ENCODE measurements at places on chromosomes 4 and X.

- DNase-seq: no peak
Observed at GRCh38 chr4:135050086-135050717, 848.6 kb upstream of the PABPC4L start.

GRCh38 chr4:8267077-8267476 is 2.5 kb upstream of the HTRA3 start:
- DNase-seq: no peak

GRCh38 chr4:84750260-84750959 is 167.5 kb downstream of the CDS1 start:
- peak; percentile 45 for DNase-seq

DNA sequence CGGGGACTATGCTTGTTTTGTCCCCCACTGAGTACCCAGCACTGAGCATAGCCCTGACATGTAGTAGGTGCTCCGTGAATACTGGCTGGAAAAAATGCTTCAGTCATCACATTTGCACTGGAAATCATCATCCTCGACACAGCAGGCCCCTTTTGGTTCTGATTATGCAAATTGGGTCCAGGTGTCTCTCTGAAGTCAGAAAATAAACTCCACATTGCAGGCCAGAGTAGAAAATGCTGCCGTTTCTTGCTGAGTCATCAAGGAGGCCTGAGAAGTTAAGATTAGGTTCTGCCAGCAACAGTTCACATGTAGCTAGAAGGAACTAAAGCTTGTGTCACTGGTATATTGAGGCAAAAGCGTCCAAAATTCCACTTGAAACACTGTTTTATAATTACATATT is 15.0 kb upstream of the STK32B start:
- peak; percentile 48 for DNase-seq

DNA sequence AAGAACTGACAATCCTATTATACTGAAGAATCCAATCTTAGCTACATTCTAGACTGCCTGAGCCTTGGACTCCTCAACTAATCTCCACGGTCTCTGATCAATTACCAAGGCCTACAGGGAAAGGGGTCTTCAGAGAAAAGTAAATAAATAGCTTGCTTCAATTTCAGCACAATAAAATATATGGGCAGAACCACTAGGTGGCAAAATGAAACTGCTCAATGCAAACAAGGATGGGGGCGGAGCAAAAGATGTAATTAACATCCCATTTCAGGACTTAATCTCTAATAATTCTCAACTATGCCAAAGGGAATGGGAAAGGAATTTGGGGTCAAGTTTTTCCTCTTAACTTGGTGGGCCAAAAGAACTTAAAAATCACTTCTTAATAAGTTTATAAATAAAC is 78.4 kb upstream of the MAP3K15 start:
- peak; percentile 44 for DNase-seq

GRCh38 chr4:83272900-83273299 is 11.7 kb downstream of the COQ2 start:
- no peak for DNase-seq

DNA sequence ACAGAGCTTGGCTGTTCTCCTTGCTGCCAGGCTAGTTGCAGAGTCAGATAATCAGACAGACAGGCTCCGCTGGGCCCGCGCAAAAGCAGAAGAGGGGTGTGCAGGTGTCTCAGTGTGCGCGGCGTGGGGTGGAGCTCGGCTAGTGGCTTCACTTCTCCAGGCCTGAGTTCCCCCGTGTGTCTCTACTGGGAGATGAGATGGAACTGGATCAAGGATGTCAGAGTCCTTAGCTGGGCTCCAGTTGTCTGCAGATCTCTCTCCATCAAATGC is 21.1 kb downstream of the HTRA3 start:
- DNase-seq: no peak

GRCh38 chrX:47878198-47878597 is 41.5 kb downstream of the ZNF81 start:
- DNase-seq: no peak

GRCh38 chrX:37599729-37600128 is 28.3 kb downstream of the LANCL3 start:
- no peak for DNase-seq

DNA sequence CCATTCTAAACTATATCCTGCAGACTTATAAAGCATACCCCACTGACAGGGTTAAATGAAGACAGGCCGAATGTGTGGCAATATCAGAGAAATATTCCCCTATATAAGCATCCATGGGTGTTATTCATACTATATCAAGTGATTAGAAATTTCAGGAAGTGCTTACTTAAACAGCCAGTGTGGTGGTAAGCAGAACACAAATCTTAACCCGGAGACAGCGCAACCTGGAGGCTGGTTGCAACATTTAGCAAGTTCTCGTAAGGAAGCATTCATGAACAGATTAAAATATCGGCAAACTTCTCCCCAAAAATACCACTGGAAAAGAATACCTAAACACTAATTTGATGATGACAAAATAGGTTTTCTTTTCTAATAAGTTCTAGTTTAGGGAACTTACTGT is 261.2 kb downstream of the CBLL2 start:
- no peak for DNase-seq

GRCh38 chrX:9598344-9598743 is 133.5 kb downstream of the TBL1X start:
- DNase-seq: no peak

DNA sequence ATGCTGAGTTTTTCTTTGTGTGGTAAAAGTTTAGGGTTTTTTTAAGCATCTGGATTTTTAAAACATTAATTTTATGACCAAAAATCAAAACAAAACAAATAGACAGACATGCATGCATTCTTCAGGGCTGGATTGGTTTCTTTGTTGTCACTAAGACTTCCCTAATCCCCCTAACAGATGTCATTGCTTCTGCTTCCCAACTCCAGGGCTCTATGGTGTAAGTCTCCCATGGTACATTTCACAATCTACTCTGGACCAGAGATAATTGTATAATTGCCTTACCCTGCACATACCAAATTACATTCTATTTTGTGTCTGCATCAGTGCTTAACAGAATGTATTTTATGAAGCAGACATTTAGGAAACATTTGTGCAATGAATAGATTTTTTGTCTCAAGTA is 529.1 kb upstream of the SMIM31 start:
- DNase-seq: peak; percentile 39

DNA sequence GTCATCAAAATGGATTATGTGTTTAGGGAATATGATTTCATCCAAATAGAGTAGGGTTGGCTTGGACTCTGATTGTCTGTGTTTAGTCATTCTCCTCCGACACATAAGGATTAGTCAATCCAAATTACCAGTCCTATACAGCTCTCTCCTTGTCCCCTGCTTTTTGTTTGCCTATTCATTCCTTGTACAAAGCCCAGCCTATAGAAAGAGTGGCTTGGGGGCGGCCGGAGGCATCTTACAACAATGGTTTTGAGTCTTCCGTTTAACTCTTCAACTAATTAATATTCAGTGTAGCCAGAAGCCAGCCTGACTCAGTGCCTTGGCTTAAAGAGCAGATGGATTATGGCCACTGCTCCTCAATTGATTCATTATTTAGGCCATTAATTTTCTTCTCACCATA is 796.6 kb upstream of the POU3F4 start:
- DNase-seq: no peak

DNA sequence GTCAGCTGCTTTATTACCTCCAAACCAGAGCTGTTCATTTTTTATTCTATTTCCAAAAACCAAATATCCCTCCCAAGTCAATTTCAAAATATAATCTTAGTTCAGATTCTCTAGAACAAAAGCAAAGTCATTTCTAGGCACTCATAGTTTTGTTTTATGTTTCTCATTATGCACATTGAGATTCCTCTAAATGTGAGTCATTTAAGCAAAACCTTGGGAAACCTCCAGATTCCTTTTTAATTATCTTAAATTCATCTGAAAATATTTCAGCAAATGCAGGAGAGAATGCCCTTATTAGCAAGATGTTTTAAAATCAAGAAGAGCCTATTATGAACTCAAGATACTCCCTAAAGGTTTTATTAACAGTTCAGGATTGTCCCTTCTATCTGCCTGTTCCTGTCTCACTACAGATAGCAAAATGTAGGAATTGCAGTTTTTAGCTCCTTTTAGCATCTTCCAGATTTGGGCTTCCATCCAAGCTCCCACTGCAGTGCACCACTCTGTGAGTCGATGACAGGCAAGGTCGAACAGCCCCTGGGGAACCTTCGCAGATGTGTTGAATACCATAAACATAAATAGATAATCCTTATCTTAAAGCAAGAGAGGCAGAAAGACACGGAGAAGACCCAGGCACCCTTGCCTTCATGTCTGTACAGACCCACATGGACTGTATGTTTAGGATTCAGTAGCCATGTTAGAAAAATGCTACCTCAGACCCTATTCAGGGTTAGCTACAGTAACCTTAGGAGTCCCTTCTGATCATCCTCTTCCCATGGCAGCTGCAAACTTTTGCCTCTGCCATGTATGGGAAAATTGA is 11.3 kb upstream of the SLC9A7 start:
- no peak for DNase-seq

DNA sequence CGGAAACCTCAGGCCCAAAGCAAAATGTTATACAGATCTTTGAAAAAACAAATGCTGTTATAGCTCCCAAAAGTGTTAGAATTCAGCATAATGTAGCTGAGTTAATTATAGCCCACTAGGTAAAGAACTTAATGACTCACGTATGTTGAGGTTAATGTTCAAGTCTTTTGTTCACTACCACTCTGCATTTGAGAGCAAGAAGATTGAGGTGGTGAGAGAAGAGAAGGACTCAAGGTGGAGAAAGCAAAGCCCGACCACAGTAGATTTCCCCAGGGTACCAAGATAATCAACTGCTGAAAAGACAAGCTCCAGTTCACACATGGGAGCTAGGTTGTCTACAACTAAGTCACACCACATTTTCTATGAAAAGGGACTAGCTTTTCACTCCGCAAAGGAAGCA is 480.2 kb downstream of the DTHD1 start:
- no peak for DNase-seq

GRCh38 chr4:3366893-3367775 is 74.3 kb downstream of the RGS12 start:
- no peak for DNase-seq

GRCh38 chr4:109691411-109691920 is 11.8 kb downstream of the CASP6 start:
- no peak for DNase-seq

DNA sequence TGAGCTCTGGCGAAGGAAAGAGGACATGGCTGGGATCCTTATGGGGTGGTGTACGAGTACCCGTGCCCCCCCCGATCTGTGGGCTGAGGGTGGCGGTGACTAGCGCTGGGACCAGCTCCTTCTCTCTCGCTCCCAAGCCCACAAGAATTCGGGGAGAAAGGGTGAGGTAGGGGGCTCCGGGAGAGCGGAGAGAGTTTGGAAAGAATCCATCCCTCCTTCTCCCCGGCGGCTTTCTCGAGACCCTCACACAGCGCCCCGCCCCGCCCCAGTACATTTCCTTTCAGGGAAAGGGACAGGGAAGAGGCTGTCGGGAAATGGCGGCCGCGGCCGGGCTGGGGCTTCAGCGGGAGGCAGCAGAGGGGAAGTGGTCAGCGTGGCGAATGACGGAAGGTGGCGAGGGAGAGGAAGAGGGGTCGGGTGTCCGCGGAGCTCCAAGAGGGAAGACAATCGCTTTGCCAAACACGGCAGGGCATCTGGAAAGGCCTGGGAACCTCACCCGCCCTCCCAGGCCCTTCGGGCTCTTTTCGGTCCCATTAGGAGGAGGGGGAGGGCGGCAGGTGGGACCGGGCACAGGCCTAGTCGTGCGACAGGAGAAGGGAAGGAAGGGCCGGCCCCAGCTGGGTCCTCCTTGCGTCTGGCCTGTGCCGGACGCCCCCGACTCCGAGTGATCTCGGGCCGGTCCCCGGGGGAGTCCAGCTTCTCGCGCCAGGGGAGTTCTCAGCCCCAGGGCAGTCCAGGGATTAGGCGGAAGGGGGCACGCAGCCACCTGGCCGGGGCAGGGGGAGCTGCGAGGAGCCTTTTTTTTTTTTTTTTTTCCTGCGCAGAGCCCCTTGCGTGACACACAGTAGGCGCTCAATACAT is 10.2 kb downstream of the HNRNPH2 start:
- DNase-seq: no peak

DNA sequence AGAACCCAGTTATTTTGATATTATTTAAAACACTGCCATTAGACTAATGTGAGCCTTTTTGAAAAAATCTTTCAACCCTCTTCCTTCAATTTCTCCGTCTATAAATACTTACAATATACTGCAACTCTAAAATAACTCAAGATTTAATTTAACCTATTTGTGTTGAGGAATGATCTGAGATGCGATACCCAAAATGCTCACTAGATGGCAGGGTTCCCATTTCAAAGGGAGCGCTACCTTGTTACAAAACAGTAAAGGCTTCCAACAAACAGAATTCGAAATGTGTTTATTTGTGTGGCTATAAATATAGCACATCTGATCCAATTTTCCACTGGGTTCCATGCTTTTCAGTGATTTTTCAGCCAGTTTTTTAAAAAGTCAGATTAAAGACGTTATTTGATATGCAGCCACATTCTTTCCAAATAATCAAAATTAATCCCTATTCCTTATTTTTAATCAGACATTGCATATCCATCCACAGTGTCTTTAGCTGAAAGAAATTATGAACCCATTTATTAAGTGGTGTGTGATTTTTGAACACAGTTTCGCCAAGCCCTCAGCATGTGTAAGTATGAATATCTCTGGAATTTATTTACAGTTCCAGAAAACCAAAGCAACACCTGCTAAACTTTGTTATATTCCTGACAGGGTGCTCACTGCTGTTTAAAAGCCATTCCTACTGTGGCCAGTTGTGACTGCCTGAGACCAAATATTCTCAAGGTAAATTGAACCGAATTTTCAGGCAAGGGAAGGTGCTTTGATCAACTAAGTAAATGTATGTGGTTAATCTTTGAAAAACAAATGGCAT is 668.0 kb upstream of the LCORL start:
- peak; percentile 28 for DNase-seq

- no peak for DNase-seq
Observed at GRCh38 chr4:186108391-186108790, 3.9 kb downstream of the FAM149A start.

Measured in SK-N-MC (cell line).